ENCODE measurements at places on chromosomes 11 and 22. TPM values are rescaled to one million over a fixed set of nuclear protein-coding genes. Genes with fewer than 3 reads are reported as not detected.
A peak's percentile ranks its signal among the peaks of the same experiment; 100 is the strongest.

- H3K36me3 ChIP-seq: no peaks in the 10 kb centered on the region
- peak overlapping the region; percentile 30 for H3K27ac ChIP-seq
- peaks cover 76% of the 10 kb centered on the region for H3K4me1 ChIP-seq
- DNase-seq: no peak
Measured at GRCh38 chr22:18060646-18061620, 16.9 kb upstream of the PEX26 start.

DNA sequence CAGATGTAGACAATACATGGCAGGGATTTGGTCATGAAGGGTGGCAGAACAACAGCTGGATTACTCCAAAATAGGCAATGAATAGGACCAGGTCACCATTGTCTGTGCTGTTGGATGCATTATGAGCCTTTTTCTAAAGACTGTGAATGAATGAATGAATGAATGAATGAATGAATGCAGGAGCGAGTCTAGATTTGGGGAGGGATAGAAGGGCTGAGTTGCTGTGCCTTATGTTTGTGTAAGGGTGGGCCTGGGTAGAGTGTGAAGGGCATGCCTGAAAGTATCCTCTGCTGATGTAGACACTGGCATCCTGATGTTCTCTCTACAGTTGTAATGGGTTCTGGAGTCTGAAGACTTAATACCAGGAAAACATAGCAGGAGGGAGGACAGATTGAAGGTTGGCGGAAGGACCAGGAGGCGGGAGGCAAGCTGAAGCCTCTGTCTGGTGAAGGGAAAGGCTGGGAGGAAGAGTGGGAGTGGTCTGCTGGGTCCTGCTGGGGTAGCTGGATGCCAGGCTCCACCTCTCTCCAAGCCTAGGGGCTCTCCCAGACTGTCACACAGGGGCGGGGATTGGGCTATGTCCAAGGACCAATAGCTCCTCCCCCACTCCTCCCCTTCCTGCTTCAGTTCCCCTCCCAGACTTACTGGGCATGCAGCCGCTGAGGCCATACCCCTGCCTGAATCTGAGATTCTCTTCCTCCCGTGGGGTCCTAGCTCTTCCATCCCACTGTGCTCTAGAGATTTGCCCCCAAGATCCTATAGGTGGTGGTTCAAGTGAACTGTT lies 4.8 kb downstream of the TRIM3 start:
- H3K4me3 ChIP-seq: no peak overlapping the region
- H3K36me3 ChIP-seq: peaks cover 5% of the 10 kb centered on the region
- peak; percentile 68 for DNase-seq
- no peaks in the 10 kb centered on the region for H3K27me3 ChIP-seq

DNA sequence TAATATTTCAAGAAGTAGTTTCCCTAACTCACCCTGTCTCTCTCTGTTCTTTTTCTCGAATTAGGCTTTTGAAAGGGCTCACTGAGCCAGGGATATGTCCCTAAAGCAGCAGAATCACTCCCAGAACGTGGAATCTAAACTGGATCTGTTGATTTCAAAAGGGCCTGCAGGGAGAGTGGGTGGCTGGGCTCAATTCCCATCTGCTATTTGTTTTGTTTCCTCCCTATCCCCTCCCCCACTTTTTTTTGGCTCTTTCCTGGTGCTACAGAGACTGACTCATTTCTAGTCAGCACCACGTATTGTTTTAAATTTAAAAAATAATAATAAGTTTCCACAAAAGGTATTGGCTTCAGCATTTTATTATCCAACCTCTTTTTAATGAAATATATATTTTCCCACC lies 961.5 kb downstream of the FAM181B start:
- DNase-seq: no peak
- H3K27ac ChIP-seq: no peak overlapping the region
- peaks cover 5% of the 10 kb centered on the region for H3K4me1 ChIP-seq
- H3K4me3 ChIP-seq: no peak overlapping the region

DNA sequence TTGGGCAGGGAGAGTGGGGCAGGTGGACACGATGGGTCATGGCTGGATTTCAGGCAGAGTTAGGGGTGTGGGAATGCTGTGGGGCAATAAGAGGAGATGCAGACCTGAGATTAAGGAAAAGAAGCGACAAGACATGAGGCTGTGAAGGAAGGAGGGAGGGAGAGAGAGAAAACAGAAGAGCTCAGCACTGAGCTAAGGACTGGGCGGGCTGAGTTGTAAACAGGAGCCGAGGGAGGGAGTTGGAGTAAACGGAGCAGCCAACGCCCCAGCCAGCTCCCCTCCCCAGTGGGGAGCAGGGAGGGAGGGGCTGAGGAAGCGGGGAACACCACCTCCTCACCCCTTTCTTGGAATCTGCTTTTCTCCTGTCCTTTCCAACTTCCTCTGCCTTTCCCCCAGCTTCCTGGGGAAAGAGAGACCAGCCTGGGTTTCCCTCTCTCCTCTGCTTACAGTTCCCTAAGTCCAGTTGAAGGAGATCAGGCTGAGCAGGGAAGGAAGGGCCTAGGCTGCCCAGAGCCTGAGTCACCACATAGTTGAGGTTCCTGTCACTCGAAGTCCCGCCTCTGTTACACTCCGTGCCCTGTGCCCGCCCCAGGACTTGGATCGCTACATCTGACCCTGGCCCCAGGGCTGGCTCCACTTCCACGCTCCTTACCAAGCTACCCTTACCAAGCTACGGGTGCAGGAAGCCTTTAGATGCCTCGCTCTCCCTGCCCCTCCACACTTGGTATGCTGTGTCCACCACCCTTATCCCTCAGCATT lies 6.7 kb upstream of the AHNAK start:
- no peak for DNase-seq
- peaks cover 41% of the 10 kb centered on the region for H3K27me3 ChIP-seq
- peak overlapping the region; percentile 85 for H3K4me3 ChIP-seq
- peaks cover 15% of the 10 kb centered on the region for H3K36me3 ChIP-seq
- peaks cover 61% of the 10 kb centered on the region for H3K4me1 ChIP-seq

DNA sequence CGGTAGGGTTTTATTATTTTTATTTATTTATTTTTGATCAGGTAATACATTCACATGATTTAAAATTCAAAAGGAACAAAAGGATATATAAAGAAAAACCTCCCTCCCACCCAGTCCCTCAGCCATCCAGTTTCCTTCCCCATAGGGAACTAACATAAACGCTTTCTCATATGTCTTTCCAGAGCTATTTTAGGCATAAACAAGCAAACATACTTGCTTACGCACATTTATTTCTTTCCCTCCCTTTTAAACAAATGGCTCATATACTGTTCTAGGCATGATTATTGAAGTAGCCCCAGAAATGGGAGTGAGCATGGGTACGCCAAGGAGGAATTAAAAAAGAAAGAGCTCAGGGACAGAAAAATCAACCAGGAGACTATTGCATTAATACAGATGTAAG lies 63.7 kb downstream of the LIF start:
- H3K4me1 ChIP-seq: peaks cover 6% of the 10 kb centered on the region
- H3K4me3 ChIP-seq: no peak overlapping the region
- DNase-seq: no peak

GRCh38 chr11:73270016-73270854 lies 1.9 kb upstream of the P2RY6 start:
- no peaks in the 10 kb centered on the region for H3K27me3 ChIP-seq
- H3K4me1 ChIP-seq: peaks cover 16% of the 10 kb centered on the region
- H3K27ac ChIP-seq: no peak overlapping the region
- no peaks in the 10 kb centered on the region for H3K36me3 ChIP-seq
- no peak overlapping the region for H3K4me3 ChIP-seq

DNA sequence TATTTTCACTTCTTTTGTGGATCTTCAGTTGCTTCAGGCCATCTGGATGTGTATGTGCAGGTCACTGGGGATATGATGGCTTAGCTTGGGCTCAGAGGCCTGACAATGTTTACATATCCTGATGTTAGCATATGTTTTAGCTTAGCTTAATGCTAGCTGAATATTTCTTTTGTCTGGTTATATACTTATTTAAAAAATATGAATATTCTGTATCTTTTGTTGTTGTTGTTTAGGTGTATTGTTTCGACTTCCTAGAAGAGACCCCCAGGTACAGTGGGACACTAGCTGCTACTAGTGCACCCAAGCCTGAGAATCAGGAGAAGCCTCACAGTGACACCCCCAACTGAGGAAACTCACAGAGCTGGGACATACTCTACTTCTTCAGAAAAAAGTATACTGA lies at the start of gene KDM4E:
Gene KDM4E, plus strand, starts transcription at position 301 of the 400 bp plus-strand sequence. CDS start 300 bp downstream, outside the sequence.
- no peak for DNase-seq
- H3K36me3 ChIP-seq: no peaks in the 10 kb centered on the region
- H3K27me3 ChIP-seq: no peaks in the 10 kb centered on the region
- no peaks in the 10 kb centered on the region for H3K4me1 ChIP-seq
- H3K4me3 ChIP-seq: no peak within 1 kb of the TSS

- no peak overlapping the region for H3K4me3 ChIP-seq
- DNase-seq: no peak
- H3K27me3 ChIP-seq: peaks cover 70% of the 10 kb centered on the region
- no peak overlapping the region for H3K27ac ChIP-seq
Measured at GRCh38 chr22:22400964-22401363, 107.6 kb downstream of the ZNF280B start.

DNA sequence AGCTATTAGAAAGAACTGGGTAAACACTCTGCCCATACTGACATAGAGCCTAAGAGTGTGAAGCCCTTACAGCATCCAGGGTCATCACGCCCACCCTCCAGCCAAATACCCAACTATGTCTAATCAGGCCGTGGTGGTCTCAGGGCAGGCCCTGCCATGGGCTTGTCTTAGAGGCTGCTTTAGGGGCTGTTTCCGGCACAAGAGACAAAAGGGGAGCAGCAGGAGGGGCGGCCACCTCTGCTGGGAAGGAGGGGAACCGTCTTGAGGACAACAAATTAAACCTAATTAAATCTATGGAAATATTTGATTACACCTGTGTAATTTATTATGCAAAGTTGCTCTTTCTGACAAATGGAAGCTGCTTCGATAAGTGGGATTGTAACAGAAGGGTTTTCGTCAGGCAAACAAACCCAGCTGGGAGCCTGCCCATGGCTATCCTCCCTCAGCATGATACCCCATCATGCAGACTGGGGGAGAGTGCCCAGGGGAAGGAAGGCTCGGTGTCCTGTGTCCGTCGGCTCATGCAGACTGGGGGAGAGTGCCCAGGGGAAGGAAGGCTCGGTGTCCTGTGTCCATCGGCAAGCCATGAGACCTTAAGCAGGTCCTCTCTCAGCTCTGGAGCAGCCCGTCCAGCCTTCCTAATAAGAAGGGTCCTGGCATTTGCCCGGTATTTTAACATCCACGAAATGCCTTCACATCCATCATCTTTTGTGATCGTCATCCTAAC lies 163.6 kb upstream of the B3GAT1 start:
- no peak for DNase-seq
- no peaks in the 10 kb centered on the region for H3K36me3 ChIP-seq
- no peaks in the 10 kb centered on the region for H3K4me1 ChIP-seq

DNA sequence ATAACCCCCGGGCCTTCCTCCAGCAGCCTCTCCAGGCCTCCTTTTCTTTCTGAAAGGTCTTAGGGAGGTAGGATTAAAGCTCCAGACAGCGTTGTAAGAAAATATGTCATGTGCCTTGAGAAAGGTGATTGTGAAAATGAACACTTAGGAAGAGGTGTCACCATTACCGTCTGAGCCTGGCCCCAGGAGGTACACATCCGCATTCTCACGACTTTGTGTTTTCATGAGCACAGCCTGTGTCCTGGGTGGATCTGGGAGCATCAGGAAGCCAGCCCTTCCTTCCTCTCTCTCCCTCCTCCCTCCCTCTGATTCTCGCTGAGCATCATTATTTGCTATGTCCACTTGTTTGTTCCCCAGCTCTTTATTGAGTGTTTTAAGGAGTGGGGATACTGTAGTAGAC lies 105.1 kb upstream of the CRYBB3 start:
- no peak for DNase-seq
- H3K4me3 ChIP-seq: no peak overlapping the region
- peaks cover 6% of the 10 kb centered on the region for H3K4me1 ChIP-seq
- H3K36me3 ChIP-seq: no peaks in the 10 kb centered on the region
- no peak overlapping the region for H3K27ac ChIP-seq
- H3K27me3 ChIP-seq: no peaks in the 10 kb centered on the region

GRCh38 chr11:126997196-126997595 lies 3.4 kb downstream of the KIRREL3 start:
- H3K4me1 ChIP-seq: peaks cover 28% of the 10 kb centered on the region
- H3K27me3 ChIP-seq: peaks cover 31% of the 10 kb centered on the region
- no peaks in the 10 kb centered on the region for H3K36me3 ChIP-seq
- peak overlapping the region; percentile 56 for H3K4me3 ChIP-seq

DNA sequence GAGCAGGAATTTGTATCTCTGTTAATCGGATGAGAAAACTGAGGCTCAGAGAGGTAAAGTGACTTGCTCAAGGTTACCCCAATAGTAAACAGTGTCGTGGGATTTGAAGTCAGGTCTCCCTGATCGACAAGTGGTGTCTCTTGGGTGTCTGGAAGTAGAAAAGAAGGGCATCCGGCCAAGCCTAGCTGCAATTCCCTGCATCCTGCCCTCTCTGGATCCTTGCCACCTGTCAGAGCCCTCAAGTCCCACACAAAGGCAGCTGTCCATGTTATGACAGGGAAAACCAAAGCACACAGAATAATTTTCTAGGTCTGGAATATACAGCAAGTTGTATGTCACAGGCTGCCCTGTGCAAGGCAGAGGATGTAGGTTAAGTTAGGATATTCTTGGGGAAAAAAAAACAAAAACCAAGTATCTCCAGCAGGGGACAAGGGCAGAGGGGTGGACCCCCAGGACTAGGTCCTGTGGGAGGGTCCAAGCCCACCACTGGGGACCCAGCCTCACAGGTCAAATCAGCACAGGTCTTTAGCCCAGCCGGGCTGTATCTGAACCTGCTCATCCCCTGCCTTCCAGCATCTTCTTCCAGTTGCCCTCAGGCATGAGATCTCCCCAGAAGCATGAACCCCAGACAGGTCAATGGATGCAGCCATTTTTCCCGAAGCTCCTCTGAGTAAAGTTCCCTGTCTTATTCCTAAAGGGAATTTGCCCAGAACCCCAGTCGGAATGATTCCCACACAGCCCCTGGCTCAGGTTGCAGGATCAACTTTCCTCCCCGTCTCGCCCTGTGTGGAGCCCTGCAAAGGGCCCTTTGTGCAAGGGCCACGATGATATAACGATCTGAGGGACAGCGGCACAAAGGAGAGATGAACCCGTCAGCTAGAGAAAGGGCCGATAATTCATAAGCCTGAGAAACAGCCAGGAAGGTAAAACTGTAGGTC lies 15.0 kb downstream of the USH1C start:
- H3K27ac ChIP-seq: no peak overlapping the region

DNA sequence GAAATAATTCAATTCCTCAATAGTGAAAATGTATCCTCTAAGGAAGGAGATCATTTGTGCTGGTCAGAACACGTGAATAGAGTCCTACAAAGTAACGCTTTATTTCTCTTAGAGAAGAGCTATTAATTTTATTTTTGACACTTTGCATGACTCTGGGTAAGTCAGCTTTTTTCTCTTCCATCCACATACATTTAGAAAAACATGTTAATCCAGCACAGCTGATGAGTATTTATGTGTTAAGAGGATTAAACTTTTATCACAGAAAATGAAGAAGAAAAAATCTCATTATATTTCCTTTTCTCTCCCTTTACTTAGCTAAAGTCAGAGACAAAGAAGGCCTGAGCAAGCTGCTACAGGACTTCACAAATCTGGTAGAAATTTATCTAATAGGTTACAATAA lies 649.5 kb upstream of the CCDC179 start:
- H3K27me3 ChIP-seq: no peaks in the 10 kb centered on the region
- no peak for DNase-seq
- H3K4me3 ChIP-seq: no peak overlapping the region
- H3K36me3 ChIP-seq: no peaks in the 10 kb centered on the region
- no peak overlapping the region for H3K27ac ChIP-seq

GRCh38 chr11:126926376-126926791 lies 74.2 kb downstream of the KIRREL3 start:
- no peak for DNase-seq
- no peak overlapping the region for H3K4me3 ChIP-seq
- H3K36me3 ChIP-seq: no peaks in the 10 kb centered on the region
- peaks cover 34% of the 10 kb centered on the region for H3K4me1 ChIP-seq
- H3K27me3 ChIP-seq: no peaks in the 10 kb centered on the region

KREMEN1 gene
- 3.9 TPM for total RNA-seq

TAGLN gene
- total RNA-seq: 6.4 TPM

SULT4A1 gene
- total RNA-seq: 6.3 TPM

SCGB2A2 gene
- not detected for total RNA-seq

SWAP70 gene
- total RNA-seq: 19.4 TPM

RFPL1 gene
- total RNA-seq: not detected

RFPL3 gene
- not detected for total RNA-seq

GVQW3 gene
- total RNA-seq: 13.8 TPM
